ENCODE measurements at places on chromosomes 11 and 22.

- no peak for DNase-seq
Measured at GRCh38 chr11:35617687-35618496, at the start of gene FJX1. Gene FJX1, plus strand, starts transcription at chr11:35618460. Its CDS starts 177 bp downstream, at chr11:35618637.

GRCh38 chr22:38700270-38700788 lies 414 bp downstream of the JOSD1 start:
- DNase-seq: no peak

DNA sequence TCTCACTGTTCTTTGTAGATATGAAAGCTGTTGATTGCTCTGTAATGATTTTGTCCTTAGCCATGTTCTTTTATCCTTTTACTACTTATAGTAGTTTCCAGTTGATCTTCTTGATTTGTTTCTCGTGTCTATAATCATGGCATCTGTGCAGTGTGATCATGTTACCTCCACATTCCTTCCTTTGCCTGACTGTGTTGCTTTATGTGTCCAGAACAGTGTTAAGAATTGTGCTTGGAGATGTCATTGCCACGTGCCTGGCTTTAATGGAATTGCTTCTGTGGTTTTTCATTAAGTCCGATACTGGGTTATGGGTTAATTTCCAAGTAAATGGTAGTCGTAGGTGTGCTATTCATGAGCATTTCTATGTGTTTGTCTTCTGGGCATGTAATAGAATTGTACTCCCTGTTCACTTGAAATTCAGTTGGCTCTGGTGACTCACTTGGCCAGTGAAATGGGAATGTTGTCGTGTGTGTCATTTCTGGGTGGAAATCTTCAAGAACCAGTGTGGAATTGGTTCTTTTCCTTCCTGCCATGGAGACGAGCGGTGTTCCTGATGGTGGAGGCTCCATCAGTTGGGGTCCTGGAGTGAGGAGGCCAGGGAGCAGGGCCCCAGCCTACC lies 6.8 kb downstream of the GTSE1 start:
- no peak for DNase-seq

GRCh38 chr11:17954395-17955252 lies 58.2 kb downstream of the SERGEF start:
- no peak for DNase-seq

All from cortex of kidney (tissue), 1 donor.